Aortic smooth muscle cell (primary cell): ENCODE measurements at places on chromosomes 7 and 10. TPM values are rescaled to one million over a fixed set of nuclear protein-coding genes. Genes with fewer than 3 reads are reported as not detected.

The KNDC1 gene
- total RNA-seq: 0.12 and 0.26 TPM in 2 replicates

The GIMAP8 gene
- total RNA-seq: 0.62 and 2.1 TPM in 2 replicates

The SPDYE1 gene
- not detected in 2 replicates for total RNA-seq

The CYP3A4 gene
- not detected in 2 replicates for total RNA-seq

The ATOH7 gene
- under 0.01 TPM in 1 of 2 replicates, not detected in the other for total RNA-seq

The AQP1 gene
- 127 and 148 TPM in 2 replicates for total RNA-seq

The NKX1-2 gene
- total RNA-seq: not detected in 2 replicates

The PRTFDC1 gene
- total RNA-seq: 57.2 and 63.4 TPM in 2 replicates

The SPDYE5 gene
- not detected in 2 replicates for total RNA-seq

The DOCK1 gene
- total RNA-seq: 72.9 and 80.1 TPM in 2 replicates
